ENCODE measurements at places on chromosomes 7 and 10. TPM values are rescaled to one million over a fixed set of nuclear protein-coding genes. Genes with fewer than 3 reads are reported as not detected.

- DNase-seq, result no peak
These were observed 24.3 kb upstream of the PDE1C start for GRCh38 chr7:32094516-32094915.

- DNase-seq, result no peak
These were observed 21.4 kb downstream of the DNAJB6 start for GRCh38 chr7:157358041-157358752.

- peak; percentile 67 for DNase-seq
These were observed 1.2 kb downstream of the VCL start for GRCh38 chr10:73998929-73999691.

DNA sequence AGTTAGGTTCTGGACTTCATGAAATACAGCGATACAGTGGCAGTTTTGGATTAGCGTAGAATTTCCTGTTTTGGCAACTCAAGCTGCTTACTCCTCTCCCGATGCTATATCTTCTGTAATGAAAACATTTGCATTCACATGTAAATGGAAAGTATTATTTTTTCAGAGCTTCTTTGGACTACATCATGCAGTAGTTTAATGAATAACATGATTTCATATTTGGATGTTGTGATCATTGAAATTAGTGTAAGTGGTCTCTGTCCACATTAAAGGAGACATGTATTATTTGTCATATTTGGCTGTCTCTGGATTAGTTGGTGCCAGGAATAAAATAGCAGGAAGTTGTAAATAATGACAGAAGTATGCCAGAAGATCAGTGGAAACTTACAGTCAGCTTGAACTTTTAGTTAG is 331.6 kb downstream of the GFRA1 start:
- DNase-seq, result no peak

DNA sequence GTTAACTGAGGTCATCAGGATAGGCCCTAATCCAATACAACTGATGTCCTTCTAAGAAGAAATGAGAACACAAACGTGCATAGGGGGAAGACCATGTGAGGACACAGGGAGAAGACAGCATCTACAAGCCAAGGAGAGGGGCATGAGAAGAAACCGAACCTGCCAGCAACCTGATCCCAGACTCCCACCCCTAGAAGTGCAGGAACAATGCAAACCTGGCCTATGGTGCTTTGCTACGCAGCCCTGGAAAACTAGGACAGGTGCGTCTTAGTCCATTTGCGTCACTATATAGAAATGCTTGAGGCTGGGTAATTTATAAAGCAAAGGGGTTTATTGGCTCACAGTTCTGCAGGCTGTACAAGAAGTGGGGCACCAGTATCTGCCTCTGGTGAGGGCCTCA is 322.6 kb upstream of the ZNF32 start:
- no peak for DNase-seq

GRCh38 chr7:45873355-45873754 is 473 bp upstream of the CCDC201 start:
- DNase-seq, result no peak

DNA sequence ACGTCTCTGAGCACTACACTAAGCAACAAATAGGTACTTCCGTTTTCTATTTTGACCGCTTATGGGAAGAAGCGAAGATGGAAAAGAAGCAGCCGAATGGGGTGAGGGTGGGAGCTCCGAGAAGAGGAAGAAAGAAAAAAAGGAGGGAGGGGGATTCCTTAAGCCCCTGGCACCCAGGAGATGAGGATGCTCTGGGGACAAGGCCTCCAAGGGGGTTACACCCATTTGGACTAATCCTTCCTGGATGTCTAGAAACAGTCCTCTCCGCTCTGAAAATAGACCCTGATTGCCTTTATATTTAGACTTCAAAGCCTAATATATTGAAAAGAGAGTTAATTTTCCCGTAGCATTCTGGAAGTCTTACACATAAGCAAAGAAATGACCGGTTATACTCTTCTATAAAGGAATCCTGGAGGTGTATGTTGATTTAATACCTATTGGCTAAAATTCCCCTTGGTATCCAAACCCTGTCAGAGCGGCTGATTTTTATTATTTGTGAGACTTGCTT is 676 bp upstream of the HTR7 start:
- DNase-seq, result no peak

DNA sequence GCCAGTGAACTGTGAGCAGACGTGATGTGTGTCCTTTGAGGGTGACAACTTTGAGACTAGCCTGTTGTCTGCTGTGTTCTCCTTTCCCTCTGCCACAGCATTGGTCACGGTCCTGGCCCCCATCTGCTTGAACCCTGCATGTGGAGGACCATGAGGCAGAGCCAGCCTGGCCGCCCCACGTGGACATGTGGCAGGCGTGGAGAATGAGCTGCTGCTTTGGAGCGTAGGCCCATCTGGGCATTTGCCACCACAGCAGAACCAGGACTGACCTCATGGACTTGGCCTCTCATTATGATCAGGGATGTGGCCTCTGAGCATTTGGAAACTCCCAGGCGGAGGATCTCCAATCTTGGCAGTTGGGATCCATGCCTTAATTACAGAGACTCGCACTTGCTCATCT is 448.5 kb downstream of the TCERG1L start:
- DNase-seq, result no peak

DNA sequence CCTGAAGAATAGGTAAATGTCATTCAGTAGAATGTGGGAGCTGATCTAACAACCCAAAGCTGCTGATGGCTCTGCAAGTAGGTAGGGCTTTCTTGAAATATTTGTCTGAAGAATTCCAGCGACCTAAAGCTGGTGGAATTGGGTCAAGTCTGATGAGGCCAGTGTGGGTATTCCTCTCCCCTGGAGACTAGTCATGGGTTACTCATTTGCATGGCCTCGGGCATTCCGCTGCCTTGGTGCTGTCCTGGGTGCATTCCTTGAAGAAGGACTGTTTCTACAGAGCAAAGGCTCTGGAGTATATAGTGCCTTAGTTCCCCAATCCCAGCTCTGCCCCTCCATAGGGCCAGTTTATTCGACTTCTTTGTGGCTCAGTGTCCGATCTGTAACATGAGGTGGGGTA is 19.2 kb downstream of the PDK4 start:
- DNase-seq, result no peak

DNA sequence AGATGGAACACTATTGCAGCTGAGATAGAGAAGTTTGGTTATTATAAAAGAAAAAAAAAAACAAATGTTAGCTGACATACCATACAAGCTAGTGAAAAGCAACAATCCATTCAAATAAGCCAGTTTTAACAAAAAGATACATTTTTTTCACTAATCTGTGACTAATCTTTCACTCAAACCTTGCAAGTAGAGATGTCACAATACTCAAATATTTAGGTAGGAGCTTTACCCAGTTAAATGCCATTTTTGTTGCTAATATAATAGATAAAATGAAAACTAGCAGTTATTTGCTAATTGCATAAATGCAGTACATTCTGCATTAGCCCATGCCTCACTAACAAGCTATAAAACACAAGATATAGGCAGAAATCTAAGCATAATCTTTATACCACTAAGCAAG is 123.6 kb downstream of the BTAF1 start:
- DNase-seq, result no peak

GRCh38 chr7:25124465-25125136 is 459 bp downstream of the CYCS start:
- DNase-seq, result peak; percentile 3

DNA sequence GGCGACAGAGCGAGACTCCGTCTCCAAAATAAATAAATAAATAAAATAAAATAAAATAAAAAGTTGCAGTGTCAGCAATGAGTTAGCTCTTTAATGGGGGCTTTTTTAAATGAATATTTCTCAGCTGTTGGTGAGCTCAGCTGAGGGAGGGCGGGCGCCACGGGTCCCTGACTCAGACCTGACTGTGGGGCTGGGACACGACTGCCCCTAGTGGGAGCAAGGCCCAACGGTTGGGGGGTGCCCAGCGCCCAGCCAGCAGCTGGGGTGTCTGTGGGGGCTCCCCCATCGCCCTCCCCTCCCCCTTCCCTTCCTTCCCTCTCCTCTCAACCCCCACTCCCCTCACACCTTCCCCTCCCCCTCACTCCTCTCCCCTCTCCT is 46.6 kb downstream of the PWWP2B start:
- DNase-seq, result no peak

DNA sequence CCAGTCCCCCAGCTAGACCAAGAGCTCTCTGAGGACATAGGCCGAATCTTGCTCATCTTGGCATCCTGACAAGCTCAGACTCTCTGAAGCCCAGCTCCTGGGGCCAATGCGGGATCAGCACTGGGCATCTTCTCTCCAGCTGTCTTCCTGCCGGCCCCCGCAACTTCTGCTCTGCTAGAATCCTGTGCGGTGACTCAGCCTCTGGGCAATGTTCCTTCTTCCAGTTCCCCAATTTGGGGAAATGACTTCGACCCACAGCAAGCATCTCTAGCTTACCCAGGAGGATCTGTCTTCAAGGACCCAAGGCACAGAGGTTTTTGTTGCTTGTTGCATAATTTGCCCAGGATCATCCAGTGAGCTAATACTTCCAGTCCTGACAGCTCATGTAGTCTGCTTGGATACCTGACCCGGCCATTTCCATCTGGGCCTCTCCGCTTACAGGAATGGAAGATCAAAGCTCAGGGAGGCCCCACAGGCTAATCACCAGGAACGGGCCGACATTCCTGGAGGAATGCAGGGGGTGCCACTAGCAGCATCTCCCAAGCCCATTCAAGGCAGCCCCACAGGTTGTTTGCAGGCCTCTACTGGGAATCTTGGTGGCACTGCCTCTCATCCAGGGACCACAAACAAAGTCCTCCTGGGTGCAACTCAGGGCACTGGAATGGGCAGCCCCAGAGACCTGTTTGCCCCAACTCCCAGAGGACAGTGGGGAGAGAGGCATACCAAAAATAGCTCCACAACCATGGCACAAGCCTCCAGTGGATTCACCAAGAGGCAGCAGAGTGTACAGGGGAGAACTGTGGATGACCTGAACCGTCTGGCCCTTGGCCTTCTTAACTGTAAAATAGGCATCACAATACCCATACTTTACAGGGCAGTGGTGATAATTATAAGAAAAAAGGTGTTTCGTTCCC is 151.9 kb downstream of the NEURL1 start:
- DNase-seq, result no peak

DNA sequence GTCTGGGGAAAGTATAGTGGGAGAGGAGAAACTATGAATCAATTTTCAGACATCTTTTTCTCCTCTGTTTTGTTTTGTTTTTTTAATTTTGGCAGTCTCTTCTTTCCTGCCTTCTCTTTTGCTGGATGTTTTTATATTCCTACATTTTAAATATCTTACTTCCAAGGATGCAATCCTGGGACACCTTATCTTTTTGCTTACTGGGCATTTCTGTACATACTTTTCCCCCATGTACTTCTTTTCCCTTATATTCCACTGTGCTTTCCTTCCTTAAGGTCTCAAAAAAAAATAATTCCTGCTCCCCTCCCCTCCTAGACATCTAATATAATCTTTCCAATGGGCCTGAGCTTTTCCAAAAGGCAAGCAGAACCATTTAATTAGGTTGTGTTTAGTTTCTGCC is 701.1 kb downstream of the NRG3 start:
- no peak for DNase-seq

DNA sequence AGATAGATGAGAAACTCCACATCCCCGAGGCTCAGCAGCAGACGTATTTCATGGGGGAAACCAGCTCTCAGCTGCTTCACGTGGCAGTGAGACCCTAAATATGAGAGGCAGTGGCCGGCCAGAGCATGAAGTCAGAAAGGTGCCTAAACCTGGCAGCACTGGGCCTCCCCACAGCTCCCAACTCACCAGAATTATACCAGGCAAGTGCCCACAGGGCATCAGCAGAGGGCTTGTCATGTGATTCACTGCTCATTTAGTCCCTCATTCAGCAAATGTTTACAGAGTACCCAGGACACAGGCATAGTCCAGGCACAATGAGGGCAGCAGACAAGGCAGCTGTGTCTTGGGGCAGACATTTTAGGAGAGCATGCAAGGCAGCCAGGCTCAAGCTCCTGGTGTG is 212.6 kb downstream of the PTPRN2 start:
- no peak for DNase-seq

GRCh38 chr10:59803714-59804113 is 50.5 kb upstream of the MRLN start:
- DNase-seq, result no peak

FAM241B gene
- total RNA-seq, result 9.8 TPM

ZNF804B gene
- total RNA-seq, result 2.0 TPM

ZCCHC24 gene
- total RNA-seq, result 46.1 TPM

Data from spinal cord (tissue), 10 donors.